ENCODE measurements at places on chromosomes 5 and 9.

GRCh38 chr5:149572576-149573231 is 8.6 kb upstream of the ARHGEF37 start:
- DNase-seq: no peak

- no peak for DNase-seq
Measured at GRCh38 chr5:24630918-24631317, 13.9 kb downstream of the CDH10 start.

GRCh38 chr5:45162974-45163373 is 354.2 kb downstream of the MRPS30 start:
- no peak for DNase-seq

GRCh38 chr9:135326141-135326540 is 153.4 kb upstream of the PPP1R26 start:
- DNase-seq: no peak

GRCh38 chr9:86790805-86791204 is 156.5 kb downstream of the GAS1 start:
- DNase-seq: no peak

- DNase-seq: peak; percentile 76
Measured at GRCh38 chr5:65482736-65483545, 1.2 kb upstream of the ADAMTS6 start.

- DNase-seq: no peak
Measured at GRCh38 chr5:160152287-160152686, 33.0 kb upstream of the PWWP2A start.

DNA sequence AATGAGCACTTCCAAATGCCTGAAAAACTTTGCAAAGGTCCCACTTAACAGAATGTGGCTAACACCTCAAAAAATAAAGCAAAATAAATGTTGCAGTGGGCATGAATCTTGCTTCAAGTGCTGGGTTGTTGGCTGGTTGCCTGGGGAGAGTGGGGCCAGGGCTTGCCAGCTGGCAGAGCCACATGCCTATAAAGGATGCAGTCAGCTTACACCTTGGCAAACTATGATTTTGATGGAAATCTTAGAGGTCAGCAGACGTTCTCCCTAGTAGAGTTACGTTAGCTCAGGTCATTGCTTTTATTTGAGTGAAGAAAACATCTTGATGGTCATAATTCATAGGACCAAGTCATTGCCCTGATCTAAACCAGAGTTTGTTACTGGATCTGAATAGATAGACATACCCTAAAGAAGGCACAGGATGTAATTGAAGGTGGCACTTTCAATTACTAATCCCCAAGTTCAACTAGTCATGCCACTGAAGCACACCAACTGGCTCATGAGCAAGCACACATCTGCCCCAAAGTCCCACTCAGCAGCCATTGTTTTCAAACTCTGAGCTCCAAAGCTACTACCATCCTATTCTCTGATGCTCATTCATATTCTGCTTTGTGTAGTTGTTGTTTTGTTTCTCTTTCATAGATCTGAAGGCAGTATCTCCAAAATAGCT is 51.2 kb upstream of the ZSWIM6 start:
- no peak for DNase-seq

DNA sequence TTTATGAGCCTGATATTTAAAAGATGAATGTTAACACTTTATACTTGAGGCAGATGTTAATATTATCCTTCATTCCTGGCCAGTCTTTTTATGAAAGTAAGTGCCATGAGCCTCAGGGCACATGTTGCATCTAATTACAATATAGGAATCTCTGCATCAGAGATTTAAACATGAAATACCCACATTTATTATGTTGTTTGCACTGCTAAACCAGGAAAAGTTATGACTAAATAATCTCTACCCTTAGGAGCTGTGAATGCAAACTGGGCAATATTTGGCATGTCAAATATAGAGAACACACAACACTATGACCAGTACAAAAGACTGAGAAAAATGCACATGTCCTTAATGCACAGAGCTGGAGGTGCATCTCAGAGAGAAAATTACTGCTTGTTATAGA is 526.1 kb upstream of the GRAMD2B start:
- DNase-seq: no peak

- DNase-seq: no peak
Measured at GRCh38 chr5:121304838-121305237, 546.8 kb upstream of the FTMT start.

- DNase-seq: no peak
Measured at GRCh38 chr9:34362614-34363214, 14.0 kb downstream of the MYORG start.

GRCh38 chr5:97840643-97841042 is 657.6 kb upstream of the RIOK2 start:
- no peak for DNase-seq

- no peak for DNase-seq
Measured at GRCh38 chr9:17065062-17065461, 69.8 kb upstream of the CNTLN start.

DNA sequence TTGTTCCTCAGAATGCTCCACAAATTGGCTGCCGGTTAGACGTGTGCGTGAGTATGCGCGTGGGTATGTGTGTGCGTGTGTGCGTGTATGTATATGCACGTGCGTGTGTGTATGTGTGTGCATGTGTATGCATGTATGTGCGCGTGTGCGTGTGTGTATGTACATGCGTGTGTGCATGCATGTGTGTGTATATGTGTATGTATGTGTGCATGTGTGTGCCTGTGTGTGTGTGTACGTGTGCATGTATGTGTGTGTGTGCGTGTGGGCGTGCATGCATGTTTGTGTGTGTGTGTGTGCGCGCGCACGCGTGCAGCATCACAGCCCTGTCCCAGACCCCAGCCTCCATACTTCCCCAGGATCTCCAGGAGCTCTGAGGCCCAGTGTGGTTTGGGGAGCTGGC is 183.1 kb upstream of the IER5L start:
- DNase-seq: no peak

DNA sequence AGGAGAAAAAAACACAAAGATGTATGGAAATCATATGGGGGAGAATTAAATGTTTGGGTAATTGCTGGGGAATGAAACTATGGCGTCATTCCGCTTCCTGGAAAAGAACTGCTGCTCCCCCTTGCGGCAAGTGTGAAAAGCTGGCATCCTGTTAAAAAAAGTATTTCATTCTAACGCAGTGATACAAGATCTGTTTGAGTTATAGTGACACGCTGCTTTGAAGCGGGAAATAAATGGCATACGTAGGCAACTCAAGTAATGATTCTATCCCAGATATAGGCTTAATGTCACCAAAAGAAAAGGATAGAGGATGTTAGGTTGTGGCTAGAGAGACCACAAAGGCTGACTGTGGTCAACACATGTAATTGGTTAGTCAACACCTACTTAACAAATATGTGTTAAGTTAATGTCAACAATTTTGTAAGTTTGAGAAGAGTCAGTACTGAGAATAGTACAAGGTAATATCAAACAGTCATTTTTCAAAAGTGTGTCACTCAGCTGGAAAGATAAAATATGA is 70.2 kb upstream of the ALDH1A1 start:
- DNase-seq: peak; percentile 73

- DNase-seq: no peak
Measured at GRCh38 chr5:77981820-77982219, 205.7 kb upstream of the TBCA start.

DNA sequence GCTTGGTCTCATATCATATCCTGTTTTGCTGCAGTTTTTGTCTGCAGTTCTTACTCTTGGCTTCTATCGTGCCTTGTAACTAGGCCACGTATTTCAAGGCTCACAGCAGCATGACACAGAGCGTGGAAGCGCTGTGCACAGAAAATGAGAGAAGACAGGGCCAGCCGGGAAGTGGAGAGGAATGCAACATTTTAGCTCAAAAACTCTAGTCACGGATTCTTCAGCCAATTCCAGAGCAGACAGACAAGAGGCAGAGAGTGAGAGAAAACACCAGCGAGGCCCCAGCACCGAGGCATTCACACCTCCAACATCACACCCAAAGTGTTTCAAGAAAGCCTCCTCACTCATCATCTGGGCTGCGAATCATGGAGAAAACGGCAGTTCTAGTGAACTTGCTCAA is 160.8 kb downstream of the DNAH5 start:
- DNase-seq: no peak

DNA sequence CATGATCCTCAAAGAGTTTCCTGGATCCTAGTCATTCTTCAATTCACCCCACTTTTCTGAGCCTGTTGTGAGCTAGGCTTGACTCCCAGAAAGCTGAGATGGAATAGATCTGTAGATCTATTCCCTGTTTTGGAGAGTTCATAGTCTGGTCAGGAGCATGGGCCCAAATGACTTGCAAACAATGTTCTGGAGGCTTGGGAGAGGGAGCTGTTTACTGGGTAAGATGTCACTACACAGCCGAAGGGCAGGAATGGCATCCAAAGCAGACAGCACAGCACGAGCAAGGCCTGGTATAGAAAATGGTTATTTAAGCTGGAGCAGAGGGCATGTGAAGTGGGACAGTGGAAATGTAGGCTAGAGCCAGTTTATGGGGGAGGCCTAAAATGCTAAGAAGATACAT is 152.5 kb upstream of the ALDH1B1 start:
- no peak for DNase-seq

GRCh38 chr9:19660019-19660418 is 128.8 kb downstream of the SLC24A2 start:
- no peak for DNase-seq

DNA sequence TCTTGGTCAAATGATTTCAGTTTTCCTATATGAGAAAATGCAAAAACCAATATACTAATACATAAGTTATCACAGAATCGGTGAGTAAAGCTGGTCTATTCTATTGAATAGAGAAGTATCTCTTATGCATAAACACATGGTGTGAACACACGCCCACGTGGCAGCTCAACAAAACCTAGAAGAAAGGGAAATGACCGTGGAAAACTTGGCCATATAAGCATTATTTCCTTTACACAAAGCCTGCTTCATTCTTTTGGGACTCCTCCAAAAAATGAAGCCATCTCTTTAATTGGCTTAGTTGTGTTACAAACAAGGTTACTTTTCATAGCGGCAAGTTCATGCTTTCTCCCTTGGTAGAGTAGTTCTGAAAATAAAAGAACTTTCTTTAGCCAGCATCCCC is 183.2 kb downstream of the TMEM161B start:
- no peak for DNase-seq

DNA sequence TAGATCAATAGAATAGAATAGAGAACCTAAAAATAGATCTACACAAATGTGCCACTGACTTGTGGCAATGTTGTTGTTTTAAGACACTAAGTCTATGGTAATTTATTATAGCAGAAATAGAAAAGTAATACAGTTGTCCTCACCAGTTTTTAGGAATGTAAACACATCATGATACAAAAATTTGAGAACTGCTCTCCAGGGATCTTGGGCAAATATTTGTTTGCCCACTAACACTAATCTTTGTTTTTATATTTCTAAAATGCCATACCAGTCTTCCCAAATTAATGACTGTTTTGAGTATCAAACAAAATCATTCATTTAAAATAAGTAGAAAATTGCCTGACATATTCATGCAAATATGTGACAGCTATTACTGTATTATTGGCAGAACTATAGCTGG is 297.6 kb downstream of the BRINP1 start:
- DNase-seq: no peak

DNA sequence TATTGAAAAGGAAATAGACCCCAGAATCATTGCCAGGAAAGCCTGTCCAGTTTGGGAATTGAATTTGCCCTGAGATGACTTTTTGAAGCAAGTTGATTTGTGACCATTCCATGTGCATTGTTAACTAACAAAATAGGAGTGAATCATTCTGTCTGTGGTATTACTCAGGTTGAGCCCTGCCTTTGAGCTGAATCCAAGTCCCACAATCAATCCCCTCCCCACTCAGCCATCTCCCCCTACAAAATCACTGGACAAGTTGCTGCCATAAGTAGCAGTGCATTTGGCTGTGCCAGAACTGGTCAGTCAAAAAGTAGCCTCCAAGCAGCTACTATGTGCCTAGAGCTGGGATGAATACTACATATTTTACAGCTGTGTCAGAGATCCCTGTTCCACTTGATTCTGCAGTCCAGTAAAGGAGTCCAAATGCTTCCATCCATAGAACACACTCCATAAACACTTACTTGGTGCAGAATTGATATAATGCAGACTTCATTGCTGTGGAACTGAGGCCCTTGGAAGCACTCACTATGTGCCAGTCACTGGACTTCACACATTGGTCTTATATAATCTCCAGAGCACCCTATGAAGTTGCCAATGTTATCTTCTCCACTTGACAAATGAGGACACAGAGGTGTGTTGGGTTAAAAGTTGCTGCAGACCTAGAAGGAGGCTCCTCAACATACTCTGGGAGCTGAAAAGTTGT is 96.1 kb downstream of the ZNF462 start:
- DNase-seq: no peak

- no peak for DNase-seq
Measured at GRCh38 chr5:6652025-6652424, 18.8 kb downstream of the SRD5A1 start.

DNA sequence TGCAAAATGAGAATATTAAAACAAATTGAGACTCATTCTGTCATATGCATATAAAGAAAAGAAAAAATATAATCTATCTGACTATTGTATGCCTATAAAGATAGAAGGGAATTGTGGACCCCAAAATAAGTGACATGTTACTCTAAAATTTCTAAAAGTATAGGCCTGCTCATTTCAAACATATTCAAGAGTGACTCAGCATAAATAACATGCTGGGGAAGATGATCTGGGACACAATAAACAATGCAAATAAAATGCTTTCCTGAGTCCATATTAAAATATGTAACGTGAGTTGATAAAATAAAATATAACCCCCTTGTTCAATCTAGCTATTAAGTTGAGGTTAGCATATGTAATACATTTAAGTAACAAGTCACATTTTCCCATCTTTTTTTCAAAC is 882.0 kb upstream of the EDIL3 start:
- DNase-seq: no peak

GRCh38 chr5:119578937-119579336 is 50.4 kb upstream of the FAM170A start:
- DNase-seq: peak; percentile 5

DNA sequence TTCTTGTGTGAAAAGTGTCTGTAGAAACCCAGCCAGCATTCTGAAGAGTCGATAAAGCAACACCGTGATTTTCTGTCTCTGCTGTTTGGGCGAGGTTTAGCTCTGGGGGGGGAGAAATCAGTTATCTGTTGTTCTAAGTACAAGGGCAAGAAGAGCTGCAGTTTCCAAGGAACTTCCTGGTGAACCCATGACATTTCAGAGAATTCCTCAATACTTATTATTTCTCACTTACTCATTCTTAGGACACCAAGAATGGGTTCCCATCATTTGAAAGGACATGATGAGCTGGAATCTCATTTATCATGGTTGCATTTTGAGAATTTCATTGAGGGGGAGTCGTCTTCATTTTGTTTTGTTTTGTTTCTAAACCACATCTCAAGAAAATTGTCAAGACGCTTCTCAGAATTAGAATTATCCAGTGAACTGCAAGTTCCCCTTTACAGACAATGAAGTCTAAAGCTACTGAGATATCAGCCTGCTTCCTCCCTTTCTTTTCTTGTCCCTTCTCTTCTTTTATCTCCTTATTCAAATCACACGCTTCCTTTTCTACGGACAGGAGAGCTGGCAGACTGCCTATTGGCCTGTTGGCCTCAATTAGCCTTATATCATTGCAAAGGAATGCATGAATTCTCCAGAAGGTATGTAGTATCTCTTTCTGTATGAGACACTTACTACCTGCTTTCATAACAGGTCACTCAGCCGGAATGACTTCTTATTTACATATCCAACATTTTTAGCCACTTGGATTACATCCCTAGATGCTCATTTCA is 53.7 kb downstream of the ZNF462 start:
- DNase-seq: peak; percentile 82

- DNase-seq: no peak
Measured at GRCh38 chr5:40882291-40882690, 27.0 kb upstream of the C7 start.

All from fibroblast of skin of scalp (primary cell).